ENCODE measurements at places on chromosomes 2 and 18.

GRCh38 chr2:241296767-241297166 lies 18.7 kb downstream of the HDLBP start:
- no peak for DNase-seq

- no peak for DNase-seq
Measured at GRCh38 chr2:161166538-161167409, 6.5 kb downstream of the TANK start.

DNA sequence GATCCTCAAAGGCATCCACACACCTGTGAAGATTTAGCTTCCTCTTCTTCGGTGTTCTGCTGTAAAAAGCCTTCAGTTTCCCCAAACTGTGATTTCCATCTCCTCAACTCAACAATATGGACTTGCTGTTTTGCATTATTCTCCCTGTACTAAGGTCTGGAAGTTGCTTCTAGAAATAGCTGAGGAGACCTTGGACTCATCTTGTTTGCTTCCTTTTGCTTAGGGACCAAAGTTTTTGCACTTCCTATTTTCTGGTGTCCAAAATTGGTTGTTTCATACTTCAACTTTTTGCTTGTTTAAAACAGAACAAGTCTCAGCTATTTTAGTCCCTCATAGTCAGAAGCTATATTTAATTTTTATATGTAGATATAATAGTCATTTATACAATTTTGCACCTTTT lies 201.9 kb upstream of the COPS8 start:
- no peak for DNase-seq

DNA sequence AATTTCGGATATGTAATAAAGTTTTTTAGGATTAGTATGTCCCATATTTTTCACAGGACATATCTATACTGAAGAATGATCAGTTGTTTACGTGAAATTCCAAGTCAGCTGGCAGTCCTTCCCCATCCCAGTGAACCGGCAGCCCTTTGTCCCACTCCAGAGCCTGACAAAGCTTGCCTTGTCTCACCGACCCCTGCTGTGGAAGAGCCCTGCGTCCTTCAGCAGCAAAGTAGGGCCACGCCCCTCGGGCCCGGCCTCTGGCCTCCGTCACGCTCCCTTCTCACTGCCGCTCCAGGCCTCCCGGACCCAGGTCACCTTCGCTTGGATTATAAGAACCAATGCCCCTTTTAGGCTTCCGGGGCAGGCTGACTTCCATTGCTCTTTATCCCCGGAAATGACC lies 89.8 kb upstream of the TGIF1 start:
- DNase-seq = no peak

DNA sequence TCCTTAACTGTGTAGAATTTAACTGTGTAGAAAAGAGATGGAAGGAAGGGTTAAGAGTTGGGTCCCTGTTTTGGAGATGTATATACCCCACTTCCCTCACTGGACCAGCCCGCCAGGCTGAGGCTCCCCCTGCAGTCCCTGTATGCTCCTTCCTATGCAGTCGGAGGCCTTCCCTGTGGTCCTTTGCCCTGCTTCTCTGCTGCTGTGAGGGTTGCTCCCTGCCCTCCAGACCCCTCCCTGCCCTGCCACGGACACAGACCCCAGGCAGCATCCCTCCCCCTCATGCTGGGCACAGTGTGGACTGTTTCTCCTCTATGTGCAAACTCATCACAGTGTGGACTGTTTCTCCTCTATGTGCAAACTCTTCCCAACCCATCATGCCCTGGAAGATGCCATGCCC lies 88.7 kb downstream of the TGOLN2 start:
- no peak for DNase-seq

DNA sequence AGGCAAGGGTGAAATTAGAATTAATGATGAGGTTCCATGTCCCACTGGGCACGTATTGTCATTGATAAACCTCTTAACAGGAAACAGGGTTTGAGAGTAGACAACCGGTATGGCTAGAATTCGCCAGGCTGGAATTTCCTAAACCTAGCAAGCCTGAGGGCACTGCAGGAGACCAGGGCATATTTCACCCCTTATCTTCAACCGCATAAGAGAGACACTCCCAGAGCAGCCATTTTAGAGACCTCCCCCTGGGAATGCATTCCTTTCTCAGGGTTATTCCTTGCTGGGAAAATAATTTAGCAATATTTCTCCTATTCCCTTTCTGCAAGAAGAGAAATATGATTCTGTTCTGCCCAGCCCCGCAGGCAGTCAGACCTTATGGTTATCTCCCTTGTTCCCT lies 334.6 kb upstream of the LYPD1 start:
- no peak for DNase-seq

GRCh38 chr2:39618736-39619135 lies 47.0 kb upstream of the TMEM178A start:
- DNase-seq = no peak

DNA sequence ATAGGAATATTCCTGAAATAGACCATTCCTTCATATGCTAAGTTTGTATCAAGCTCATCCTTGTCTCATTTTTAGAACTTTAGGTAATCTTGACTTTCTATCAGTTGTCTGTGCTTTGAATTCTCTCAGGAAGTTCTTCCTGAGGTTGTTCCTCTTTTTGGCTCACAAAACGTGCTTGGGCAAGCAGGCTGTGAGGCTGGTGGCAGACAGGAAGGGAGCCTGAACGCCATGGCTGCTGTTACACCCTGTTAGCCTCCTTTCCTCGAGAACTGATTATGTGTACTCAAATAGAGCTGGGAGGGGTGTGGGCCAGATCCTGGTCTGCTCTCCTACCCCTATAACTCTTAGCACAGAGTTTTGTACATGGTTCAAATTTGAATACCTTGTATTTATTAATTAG lies 136.4 kb upstream of the CELF4 start:
- DNase-seq = no peak

DNA sequence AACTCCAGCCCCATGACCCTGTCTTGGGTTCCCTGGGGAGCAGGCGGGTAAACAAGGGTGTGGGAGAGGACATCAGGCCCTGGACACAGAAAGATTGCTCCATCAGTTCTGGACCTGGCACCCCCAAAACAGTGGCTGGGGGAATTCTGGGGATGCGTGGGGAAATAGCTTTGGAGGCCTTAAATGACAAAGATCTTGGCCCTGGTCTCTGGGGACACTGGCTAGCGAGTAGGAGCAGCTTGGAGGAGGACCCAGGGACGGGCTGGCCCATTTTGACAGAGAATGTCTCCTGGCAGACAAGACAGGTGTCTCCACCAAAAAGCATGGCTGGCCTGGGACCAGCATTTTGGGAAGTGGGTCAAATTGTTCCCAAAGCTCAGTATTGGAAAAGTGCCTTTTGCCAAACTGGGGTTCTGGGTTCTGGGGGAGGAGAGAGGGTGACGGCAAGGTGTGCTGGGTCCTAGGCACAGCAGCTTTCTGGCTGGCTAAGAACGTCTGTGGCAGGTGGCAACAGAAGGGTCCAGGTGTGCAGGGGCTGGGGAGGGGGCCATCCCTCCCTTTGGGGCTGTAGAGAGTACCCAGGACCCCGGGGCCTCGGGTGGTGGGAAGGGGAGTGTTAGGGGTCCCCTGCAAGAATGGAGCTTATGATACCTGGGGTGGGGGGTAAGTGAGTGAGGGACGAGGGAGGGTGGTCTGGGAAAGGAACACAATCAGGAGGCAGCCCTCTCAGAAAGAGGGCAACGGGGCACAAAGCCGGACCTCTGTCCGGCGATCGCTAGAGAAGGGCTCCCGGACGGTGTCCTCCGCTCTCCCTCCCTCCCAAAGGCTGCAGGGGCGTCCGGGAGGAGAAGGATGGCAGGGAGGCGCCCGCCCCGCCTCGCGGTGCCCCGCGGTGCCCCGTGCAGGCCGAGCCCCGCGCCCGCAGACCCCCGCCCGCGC lies 556 bp downstream of the CYRIA start:
- no peak for DNase-seq

DNA sequence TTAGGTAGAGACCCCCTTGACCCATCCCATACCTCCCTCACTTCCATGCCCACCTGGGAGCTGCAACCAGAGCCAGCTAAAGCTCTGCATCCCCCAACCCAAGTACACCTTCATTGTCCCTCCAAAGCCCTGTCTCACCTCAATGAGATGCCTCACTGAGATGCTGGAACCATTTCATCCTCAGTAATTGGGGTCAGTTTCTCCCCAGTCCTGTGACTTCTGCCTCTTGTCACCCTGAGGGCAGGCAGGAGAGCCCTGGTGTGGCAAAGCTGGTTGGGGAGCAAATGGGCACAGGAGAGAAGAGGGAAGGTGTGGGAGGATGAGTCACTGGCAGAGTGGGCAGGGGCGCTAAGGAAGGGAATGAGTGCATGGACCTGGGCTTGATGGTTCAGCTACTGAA lies 27.9 kb upstream of the NT5DC4 start:
- no peak for DNase-seq

DNA sequence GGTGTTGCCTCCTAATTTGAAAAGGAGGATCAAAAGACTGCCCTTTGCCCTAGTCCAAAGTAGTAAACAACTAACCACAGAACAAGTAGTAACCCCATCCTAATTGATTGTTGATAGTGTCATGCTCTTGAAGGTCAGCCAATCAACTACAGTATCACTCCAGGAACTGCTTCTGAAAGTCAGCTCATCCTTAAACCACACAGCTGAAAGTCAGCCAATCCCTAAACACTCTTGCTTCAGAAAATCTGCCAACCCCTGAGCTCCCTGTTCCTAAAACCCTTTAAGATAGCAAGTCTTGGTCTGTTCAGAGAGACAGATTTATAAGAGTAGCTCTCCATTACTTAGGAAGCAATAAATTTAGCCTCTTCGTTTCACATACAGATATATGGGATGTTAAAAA lies 51.6 kb upstream of the CPO start:
- no peak for DNase-seq

DNA sequence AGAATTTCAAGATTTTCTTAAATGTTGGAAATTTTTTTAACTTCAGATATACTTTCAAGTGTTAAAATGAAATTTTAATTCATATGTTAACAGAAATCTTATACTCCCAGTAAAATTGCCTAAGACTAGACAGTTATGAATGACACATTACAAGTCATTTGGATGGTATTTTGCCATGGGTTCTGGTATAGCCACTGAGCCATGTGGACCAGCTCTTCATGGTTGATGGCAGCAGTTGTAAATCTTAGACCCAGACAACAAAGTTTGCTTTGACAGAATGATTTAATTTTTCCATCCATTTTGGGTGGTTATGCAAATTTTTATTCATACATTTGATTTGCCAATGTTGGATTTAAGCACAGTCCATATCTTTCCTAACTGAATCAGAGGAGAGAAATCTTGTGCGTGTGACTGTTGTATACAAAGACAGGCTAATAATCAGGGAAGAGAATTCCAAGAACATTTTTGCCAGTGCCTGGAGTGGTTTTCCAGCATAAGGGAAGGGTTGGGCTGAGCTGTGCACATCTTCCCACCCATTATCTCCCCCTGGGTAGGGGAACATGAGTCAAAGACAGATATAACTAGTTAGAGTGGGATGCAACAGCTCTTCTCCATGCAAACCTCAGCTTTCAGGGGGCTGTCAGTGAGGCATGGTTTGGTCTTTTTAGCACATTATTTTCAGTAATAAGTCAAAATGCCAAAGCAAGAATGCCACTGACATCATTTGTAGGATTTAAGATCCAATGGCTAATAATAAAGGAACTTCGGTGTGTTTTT lies 28.1 kb upstream of the INPP4A start:
- no peak for DNase-seq

GRCh38 chr18:75350512-75350839 lies 77.0 kb downstream of the SMIM21 start:
- no peak for DNase-seq

GRCh38 chr2:3661149-3661660 lies 3.2 kb downstream of the ALLC start:
- DNase-seq = no peak

GRCh38 chr2:175838979-175839378 lies 163.1 kb downstream of the LNPK start:
- no peak for DNase-seq

- DNase-seq = no peak
Measured at GRCh38 chr2:171485116-171485515, 37.2 kb upstream of the CYBRD1 start.

DNA sequence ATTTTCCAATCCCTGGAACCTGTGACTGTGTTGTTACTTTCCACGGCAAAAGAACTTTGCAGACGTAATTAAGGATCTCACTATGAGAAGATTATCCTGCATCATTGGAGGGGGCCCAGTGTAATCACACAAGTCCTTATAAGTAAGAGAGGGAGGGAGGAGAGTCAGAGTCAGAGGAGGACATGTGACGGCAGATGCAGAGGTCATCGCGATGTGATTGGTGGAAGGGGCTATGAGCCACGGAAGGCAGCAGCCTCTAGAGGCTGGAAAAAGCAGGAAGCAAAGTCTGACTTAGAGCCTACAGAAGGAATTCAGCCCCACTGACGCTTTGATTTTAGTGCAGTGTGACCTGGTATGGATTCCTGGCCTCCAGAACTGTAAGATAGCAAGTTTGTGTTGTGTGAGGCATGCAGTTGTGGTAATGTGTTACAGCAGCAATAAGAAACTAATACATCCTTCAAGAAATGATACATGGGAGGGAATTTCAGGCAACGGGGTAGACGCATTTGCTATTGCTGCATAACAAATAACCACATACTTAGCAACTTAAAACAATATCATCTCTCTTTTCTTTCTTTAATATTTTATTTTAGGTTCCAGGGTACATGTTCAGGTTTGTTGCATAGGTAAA lies 112.7 kb upstream of the SERPINE2 start:
- DNase-seq = no peak

GRCh38 chr2:15844211-15844801 lies 96.0 kb upstream of the MYCN start:
- DNase-seq = no peak

- DNase-seq = no peak
Measured at GRCh38 chr2:157887946-157888345, 11.8 kb upstream of the ACVR1 start.

GRCh38 chr2:235856151-235856854 lies 311.9 kb downstream of the GBX2 start:
- DNase-seq = no peak

DNA sequence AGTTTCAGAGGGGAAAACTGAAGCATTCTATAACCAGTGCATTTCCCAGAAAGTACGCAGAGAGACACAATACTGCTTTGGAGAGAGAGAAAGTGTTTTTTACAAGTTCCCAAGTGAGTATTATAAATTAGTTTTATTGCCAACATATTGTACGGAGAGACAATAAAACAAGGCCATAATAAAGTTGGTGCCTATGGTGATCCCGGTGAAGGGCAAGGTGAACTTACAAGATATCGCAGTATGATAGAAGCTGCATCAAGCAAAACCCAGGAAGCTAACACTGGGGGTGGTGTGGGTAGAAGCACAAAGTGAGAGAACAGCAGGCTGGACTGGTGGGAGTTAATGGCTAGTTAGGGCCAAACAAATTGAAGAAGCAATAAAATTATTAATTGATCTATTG lies 7.5 kb downstream of the TMSB10 start:
- DNase-seq = no peak

GRCh38 chr2:84768840-84769239 lies 112.0 kb downstream of the TRABD2A start:
- no peak for DNase-seq

DNA sequence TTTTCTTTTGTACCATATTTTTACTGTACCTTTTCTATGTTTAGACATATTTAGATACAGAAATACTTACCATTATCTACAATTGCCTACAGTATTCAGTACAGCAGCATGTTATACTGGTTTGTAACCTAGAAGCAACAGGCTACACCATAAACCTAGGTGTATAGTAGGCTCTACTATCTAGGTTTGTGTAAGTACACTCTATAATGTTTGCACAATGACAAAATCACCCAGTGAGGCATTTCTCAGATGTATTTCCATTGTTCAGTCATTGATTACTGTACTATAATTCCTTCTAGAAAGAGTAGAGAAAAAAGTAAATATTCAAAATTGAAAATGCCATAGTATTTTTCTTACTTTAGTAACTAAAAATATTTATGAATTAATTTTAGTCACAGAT lies 490.1 kb upstream of the REG3G start:
- DNase-seq = no peak

GRCh38 chr2:56299171-56299691 lies 115.4 kb downstream of the CCDC85A start:
- DNase-seq = no peak
